Urinary bladder (tissue), 4 donors: ENCODE measurements at places on chromosomes 3 and 15. TPM values are rescaled to one million over a fixed set of nuclear protein-coding genes. Genes with fewer than 3 reads are reported as not detected.

DNA sequence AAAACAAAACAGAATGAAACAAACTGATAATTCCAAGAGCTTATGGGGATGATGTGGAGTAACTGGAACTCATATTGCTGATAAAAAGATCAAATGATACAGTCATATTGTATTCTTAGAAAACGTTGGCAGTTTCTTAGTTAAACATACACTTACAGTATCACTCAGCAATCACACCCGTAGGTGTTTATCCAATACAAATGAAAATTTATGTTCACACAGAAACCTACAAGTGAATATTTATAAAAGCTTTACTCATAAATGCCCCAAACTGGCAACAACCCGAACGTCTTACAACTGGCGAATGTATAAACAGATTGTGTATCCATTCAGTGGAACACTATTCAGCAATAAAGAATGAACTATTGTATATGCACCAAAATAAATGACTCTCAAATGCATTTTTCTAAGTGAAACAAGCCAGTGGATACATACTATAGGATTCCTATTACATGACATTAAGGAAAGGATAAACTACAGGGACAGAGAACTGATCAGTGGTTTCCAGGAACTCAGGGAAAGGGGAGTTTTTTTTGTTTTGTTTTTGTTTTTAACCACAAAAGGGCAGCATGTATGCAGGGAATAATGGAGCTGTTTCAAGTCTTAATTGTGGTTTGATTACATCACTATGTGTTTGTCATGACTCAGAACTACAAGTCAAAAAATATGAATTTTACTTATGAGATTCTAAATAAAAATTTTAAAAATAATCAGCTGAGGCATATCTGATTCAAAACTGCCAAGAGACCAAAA is 71.8 kb upstream of the NDUFB4 start:
- DNase-seq = no peak

DNA sequence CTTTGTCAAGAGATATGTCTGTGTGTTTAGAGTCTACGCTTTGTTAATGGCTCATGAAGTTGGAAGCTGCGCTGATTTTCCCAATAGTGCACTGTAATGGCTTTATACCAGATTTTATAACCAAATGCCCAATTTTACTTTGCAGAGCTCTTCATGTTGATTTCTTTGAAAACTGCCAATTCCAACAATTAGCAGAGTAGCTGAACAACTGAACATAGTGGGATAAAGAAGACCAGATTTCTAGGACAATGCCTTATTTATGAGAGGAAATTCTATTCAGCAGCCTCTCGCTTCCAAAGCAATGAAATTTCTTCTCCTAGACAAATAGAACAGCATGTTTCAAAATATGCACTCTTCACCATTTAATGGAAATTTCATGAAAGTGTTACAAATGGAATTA is 66.9 kb upstream of the PROK2 start:
- DNase-seq = no peak

The P2RY12 gene
- 5.3 TPM for total RNA-seq

DNA sequence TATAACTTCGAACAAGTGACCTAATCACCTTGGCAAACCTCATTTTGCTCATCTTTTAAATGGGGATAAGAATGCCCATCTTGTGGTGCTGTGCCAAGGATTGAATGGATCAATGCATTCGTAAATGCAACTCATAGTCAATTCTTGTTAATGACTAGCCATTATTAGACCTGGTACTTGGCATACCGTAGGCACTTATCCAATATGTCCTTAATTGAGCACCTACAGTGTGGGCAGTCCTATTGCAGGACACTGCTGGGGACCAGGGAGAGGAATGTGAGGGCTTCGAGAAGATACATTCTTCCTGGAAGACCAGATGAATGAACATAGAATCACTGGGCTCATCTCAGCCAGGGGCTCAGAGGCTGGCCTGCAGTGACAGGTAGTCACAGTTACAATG is 177.2 kb upstream of the TLE3 start:
- no peak for DNase-seq

DNA sequence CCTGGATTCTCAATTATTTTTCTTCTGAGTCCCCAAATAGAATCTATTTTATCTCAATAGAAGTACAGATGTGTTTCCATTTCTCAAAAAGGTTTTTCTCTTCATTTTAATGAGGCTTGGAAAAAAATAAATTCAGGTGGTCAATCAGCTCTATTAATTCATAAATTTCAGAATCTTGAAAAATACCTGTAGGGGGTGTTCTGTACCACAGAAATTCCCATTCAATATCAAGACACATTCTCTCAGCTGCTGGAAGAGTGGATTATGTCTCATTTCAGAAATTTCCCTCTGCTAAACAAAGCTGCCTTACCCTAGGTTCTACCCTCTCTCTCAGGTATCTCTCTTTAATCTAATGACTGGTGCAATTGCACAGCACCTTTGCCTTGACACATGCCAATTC is 1121.2 kb downstream of the SI start:
- no peak for DNase-seq

- no peak for DNase-seq
These were observed 398.1 kb downstream of the NR2F2 start for GRCh38 chr15:96728591-96728990.

The SLC12A1 gene
- total RNA-seq = not detected

DNA sequence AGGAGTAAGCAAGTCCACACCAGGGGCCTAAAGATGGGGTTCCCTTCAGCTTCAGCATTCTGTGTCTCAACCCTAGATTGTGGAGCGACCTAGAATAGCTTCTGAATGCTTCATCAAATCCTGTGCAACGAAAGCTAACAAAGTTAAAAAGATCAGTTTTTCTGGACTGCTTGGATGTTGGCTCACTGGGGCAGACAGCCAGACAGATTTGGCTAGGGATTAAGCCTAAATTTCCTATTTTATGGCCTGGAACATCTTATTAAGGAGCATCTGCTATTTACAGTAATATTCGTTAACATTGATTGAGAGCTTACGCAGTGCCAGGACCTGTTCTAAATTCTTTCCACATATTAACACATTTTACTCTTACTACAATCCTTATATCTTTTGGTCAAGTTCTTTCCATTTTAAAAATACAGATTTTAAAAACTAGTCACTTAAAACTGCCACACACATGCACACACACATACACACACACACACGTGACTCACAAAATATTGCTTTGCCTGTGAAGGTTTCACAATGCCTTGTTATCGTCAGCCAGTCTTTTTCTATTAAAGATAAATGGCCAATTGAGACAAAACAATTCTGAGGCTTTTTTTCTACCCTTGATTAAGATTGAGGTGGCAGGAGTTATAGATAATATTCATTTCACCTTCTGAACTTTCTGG is 173.3 kb upstream of the SNTN start:
- no peak for DNase-seq

DNA sequence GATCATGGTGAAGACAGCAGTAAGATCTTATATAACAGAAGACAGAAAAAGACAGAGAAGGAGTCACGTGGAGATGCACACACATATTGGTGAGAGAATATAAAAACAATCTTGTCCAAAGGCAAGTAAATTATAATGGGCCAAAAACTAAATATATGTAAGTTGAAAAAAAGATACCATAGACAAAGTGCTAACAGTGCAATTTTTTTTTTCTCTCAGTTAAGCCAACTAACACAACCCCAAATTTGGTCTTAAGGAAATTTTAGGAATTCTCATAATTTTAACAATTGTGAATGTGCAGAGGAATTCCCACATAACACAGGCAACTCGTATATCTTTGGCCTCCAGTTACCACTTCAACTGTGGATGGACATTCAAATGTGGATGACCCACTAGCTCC is 432.2 kb downstream of the SOX2 start:
- no peak for DNase-seq

The ZNF619 gene
- 7.6 TPM for total RNA-seq

DNA sequence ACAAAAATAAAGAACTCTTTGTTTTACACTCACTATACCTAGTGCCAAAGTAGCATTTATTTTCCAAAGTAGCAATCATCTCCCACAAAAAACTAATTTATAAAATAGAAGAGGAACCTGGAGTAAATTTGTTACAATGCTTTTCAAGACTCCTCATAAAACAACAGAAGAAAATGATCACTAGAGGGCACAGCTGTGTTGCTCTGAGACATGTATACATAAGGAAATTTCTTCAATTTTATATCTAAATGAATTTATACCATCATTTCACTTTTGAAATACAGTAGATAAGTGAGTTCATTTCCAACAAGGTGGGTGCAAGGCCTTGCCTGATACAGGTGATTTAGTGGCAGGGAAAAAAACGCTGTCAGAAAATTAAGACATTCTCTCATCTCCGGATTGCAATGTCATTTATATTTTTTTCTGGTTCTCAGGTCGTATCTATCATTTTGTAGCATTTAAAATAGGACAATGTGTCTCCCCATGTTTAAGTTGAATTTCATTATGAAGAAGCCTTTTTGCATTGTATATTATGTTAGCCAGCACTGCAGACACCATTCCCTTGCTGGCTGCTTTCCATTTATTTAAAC is 25.3 kb upstream of the ARHGEF26 start:
- DNase-seq = peak; percentile 20

DNA sequence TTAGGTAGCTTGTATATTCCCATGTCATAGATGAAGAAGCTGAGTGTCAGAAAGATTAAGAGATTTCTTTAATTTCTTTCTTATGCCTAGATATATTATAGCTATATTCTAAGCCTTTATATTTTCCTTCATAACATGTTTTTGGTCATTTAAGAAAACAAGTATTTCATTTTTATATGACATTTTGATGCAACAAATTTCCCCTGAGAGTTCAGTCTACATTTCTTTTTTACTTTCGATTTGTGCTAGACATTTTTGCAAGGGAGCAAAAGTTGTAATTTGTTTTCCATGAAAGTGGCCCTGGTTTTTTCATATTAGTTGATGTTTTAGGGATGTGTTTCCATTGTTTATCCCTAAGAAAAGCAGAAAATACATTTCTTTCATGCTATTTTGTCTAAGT is 344.9 kb downstream of the NLGN1 start:
- no peak for DNase-seq

The PCOLCE2 gene
- total RNA-seq = 58.4 TPM

DNA sequence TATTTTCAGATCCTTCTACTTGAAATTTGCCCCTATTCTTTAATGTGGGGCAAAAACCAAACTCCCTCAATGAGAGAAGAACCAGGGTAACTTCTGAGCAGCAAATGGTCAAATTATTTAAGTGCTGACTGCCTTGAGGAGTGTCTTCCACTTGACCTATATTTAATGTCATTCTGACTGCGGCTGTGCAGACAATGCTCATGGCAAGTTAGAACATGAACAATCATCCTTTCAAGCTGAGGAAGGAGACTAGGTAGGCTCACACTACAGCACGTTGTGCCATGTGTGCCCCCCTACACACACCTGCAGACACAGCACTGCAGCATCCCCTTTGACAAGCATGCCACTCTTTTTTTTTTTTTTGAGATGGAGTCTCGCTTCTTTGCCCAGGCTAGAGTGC is 98.2 kb downstream of the OSBPL10 start:
- no peak for DNase-seq
